HEK293T (cell line): ENCODE measurements at places on chromosomes 2 and 18.

- no peak for DNase-seq
Measured at GRCh38 chr2:3101016-3101942, 276.3 kb downstream of the EIPR1 start.

GRCh38 chr2:42556315-42556890, 12.0 kb upstream of the MTA3 start:
- no peak for DNase-seq

DNA sequence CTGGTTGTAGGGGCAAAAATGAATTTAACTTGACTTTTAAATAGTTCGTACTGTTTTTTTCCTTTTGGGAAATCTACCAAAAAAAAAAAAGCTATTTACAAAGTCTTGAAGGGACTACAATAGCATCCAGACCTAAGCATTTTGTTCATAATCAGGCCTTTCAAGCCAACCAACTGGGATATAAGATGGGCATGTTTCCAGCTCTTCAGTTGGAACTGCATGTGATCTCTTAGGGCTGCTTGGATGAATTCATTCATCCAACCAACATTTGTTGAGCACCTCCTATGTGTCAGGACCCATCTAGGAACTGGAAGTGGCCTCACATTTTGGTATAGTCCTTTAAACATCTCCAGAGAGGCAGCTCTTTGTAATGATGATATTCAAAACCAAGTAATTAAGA, 98.6 kb downstream of the AAK1 start:
- no peak for DNase-seq

GRCh38 chr2:70089983-70090525, 2.8 kb downstream of the PCBP1 start:
- no peak for DNase-seq

DNA sequence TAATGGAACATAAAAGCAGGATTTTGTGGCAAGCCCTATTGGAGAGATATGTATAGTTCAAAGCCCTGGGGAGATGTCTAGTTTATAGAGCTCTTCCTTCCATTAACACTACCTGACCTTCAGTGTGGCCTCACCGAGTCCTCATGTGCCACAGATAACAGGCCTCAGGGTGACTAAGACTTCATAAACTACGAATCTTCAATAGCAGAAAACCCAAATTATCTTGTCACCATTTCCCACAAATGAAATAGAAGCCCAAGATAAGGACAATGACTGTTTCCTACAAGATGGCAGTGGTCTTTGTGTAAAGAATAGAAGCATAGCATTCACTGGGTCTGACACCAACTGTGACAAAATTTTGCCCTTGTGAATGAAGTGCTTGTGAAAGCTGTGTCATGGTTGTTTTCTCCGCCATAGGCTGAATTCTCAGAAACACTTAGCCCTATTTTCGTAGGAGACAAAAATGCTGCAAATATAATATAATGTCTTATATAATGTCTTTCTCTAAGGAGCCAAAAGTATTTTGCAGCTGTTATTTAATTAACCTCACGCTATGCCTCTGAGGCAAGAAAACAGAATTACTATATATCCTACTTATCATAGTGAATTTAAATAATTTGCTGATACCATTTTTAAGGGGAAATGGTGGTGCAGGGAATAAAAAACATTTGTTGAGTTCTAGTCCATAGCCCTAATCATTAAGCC, 136.7 kb upstream of the CWC22 start:
- no peak for DNase-seq

- no peak for DNase-seq
Measured at GRCh38 chr2:181153886-181154285, 173.5 kb downstream of the UBE2E3 start.

- no peak for DNase-seq
Measured at GRCh38 chr18:13539050-13539449, 187.3 kb downstream of the FAM210A start.

GRCh38 chr2:25098670-25099486, 57.0 kb downstream of the EFR3B start:
- DNase-seq: no peak

DNA sequence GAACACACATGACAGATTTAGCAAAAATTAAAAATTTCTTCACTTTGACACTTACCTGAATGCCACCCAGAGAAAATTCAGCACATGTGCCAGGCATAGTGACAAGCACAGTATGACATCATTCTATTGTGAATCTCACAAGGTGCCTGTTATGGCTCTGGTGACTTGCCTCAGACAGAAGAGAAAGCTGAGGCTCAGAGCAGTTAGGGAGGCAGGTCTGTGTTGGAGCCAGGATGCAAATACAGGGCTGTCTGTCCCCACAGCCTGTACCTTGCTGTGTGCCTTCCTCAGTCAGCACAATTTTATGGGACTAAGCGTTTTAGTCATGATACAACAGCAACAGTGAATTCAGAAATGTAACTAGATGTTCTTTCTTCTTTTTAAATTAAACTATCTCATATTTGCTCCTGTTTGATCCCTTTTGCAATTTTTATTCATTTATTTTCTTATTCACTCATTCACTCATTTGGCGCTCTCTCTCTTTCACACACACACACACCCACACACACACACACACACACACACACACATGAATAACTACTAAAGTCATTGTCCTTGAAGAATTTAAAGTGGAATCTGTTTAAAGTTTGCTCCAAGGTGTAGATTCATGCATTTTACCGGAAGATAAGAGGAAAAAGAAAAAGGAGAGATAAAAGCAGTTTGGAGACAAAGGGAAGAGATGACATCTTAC, 37.9 kb upstream of the CTAGE1 start:
- DNase-seq: no peak

- DNase-seq: no peak
Measured at GRCh38 chr2:110720547-110720946, 11.8 kb upstream of the ACOXL start.

GRCh38 chr2:99442837-99443236, 47.0 kb downstream of the REV1 start:
- DNase-seq: no peak

- DNase-seq: no peak
Measured at GRCh38 chr2:200782251-200782650, 29.5 kb upstream of the BZW1 start.

DNA sequence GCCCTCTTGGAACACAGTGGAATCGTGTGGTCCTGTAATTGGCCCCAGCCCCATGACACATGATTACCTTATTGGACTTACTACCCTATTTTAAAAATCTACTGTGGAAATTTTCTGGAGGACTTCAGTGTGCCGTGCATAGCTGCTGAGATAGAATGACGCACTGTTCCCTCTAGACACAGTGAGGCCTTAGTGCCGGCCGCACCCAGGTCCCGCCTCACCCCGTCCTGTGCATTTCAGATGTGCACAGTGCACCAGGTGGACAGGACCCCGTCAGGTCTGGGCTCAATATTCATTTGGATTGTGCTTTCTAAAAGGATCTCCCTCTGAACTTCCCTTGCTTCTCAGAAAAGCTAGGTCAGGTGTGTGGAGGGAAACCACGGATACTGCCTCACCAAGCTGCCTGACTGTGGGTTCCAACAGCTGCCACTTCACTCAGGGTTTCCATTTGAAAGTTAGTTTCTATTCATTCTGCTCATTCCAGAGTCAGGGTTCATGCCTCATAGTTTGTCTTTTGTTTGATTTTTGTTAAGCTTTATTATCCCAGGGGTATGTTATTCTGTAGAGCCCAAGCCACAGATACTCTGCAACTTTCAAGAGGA, 155.8 kb downstream of the PTGR3 start:
- no peak for DNase-seq

GRCh38 chr2:84314901-84315330, 144.2 kb downstream of the SUCLG1 start:
- peak; percentile 73 for DNase-seq

DNA sequence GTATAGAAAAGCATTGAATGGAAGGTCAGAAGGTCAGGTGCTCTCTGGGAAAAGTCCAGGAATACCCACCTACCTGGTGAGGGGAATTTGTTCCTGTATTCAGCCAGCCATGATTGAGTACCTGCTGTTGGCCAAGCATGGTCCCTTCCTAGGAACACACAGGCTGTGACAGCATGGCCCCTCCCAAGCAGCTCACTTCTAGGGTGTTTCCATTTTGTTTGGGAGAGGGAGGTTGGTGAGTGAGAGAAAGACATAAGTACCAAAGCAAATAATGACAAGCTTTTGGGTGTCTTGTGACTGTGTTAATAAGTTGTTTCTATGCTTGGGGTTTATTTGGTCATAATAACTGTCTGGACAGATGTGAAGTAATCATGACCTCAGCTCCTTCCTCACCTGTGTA, 46.3 kb downstream of the CABLES1 start:
- no peak for DNase-seq

- DNase-seq: no peak
Measured at GRCh38 chr2:135633582-135633981, 102.3 kb downstream of the R3HDM1 start.

DNA sequence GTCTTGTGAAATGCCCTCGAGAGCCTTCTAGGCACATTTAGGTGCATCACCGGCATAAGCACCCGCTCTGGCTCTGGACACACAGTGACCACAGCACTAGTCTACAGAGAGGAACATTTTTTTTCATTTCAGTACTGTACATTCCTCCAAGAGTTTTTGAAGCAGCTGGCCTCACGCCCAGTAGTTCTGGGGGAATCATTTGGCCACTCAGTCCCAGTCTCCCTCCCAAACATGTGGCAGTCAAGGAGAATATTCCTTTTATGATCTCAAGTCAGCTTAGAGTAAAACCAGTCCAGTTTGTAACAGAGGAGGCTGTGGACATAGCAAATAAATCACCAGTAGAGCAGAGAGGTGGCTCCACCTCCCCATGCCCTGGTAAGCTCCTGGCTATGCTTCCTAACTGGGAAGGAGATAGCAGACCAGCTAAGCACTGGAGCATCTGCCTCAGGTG, 48.1 kb downstream of the KCNE4 start:
- DNase-seq: no peak

- DNase-seq: no peak
Measured at GRCh38 chr2:195574312-195574711, 82.7 kb upstream of the SLC39A10 start.

DNA sequence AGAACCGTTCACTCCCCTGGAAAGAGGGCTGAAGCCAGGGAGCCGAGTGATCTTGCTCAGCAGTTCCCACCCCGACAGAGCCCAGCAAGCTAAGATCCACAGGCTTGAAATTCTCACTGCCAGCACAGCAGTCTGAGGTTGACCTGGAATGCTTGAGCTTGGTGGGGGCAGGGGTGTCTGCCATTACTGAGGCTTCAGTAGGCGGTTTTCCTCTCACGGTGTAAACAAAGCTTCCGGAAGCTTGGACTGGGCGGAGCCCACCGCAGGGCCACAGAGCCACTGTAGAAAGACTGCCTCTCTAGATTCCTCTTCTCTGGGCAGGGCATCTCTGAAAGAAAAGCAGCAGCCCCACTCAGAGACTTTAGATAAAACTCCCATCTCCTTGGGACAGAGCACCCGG, 180.8 kb downstream of the WDR7 start:
- DNase-seq: no peak

DNA sequence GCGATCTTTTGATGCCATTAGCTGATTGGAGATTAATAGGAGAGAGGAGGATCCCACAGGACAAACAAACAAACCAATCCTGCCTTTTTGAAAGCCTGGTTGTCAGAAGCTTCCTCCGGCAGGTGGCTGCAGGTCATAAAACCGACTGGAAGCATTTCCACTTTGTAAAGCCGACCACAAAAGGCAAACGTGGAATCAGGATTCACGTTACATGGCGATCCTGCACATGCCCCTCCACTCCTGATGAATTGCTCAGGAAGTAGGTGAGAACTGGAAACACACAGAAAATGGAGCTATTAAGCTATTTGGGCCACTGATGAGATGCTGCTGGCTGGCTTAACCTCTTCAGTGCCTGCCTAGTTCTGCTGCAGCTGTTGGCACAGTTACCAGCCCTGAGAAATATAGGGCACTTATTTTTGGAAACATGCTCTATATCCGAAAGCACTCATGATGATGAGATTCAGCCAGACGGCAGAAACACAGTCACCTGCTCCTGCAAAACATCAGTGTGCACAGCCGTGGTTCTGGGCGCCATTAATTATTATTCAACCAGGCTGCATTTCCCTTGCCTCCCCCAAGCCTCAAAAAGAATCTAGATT, 110.3 kb upstream of the ST6GAL2 start:
- no peak for DNase-seq

GRCh38 chr2:186059096-186059495, 320.5 kb downstream of the FSIP2 start:
- no peak for DNase-seq

DNA sequence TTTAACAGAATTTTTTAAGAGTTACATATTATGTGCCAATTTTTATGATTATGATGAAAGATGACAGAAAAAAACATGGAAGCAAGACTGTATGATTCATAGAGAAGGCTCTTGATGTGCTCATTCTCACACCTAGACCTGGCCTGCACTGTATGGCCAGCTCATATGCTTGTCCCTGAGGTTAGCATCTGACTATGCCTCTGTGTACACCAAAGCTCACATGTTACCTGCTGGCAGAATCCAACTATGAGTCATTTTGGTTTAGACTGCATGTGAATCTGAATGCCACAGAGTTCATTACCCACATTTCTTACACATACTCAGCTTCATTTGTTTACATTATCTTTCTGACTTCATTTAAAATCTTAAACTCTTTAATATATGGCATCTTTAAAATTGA, 139.0 kb downstream of the DSC3 start:
- no peak for DNase-seq

GRCh38 chr2:217467331-217467730, 535.5 kb downstream of the TNS1 start:
- no peak for DNase-seq

- no peak for DNase-seq
Measured at GRCh38 chr18:78492064-78492812, 487.4 kb upstream of the SALL3 start.

GRCh38 chr2:71607151-71607889, 154.0 kb downstream of the DYSF start:
- no peak for DNase-seq

DNA sequence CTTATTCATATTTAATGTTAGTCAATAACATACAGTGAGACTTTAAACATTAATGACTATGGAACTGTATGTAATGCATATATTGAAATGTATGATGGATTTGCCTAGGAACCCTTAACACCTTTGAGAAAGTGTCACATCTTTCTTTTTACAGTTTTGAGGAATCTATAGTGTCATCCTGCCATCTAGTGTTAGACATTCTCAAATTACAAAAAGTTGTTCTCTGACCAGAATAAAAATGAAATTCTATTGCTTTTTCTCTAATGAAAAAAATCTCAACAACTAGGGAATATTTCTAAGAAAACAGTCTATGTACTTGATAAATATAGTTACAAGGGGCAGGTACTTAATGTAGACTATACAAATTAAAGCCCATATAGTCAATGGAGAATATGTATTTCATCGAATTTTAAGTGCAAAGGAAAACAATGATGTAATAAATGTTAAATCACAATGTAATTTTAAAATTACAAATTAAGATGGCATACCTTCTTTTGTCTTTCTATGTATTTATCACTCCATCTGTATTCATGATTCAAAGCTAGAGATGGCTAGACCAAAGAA, 5.1 kb upstream of the CALCRL start:
- peak; percentile 10 for DNase-seq

GRCh38 chr2:38076152-38076709, 280 bp upstream of the CYP1B1 start:
- DNase-seq: peak; percentile 78

- DNase-seq: peak; percentile 48
Measured at GRCh38 chr2:44777537-44777936, 164.0 kb upstream of the SIX3 start.
